ENCODE measurements at places on chromosomes 16 and 17.
A peak's percentile ranks its signal among the peaks of the same experiment; 100 is the strongest.

DNA sequence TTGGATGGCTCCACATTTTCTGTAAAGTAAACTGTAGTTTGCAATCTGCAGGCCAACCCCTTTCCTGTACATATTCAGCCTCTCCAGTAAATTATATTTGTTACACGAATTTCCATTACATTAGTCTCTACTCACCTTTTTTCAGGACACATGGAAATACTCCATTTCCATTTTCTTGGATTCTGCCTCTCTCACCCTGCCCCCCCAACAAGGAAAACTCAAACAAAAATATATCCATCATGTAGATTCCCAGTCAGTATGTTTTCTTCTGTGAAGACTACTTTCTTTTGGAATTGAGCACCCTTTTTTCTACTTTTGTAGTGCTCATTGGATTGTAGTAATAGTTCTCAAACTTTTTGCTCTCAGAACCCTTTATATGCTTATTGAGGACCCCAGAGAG is 2.9 kb downstream of the PPM1D start:
- DNase-seq: no peak

DNA sequence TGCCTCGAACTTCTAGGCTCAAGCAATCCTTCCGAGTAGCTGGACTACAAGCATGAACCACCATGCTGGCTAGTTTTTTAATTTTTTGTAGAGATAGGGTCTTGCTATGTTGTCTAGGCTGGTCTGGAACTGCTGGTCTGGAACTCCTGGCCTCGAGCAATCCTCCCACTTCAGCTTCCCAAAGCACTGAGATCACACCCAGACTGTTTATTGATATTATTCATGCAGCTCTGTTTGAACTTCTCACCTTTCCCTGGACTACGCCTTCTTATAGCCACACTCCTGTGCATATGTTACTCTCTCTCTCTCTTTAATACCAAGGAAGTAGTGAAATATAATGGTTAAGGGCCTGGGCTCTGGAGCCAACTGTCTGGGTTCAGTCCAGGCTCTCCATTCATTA is 4.6 kb downstream of the COG7 start:
- DNase-seq: no peak

GRCh38 chr16:27720731-27721530 is 171.0 kb downstream of the KATNIP start:
- DNase-seq: no peak

DNA sequence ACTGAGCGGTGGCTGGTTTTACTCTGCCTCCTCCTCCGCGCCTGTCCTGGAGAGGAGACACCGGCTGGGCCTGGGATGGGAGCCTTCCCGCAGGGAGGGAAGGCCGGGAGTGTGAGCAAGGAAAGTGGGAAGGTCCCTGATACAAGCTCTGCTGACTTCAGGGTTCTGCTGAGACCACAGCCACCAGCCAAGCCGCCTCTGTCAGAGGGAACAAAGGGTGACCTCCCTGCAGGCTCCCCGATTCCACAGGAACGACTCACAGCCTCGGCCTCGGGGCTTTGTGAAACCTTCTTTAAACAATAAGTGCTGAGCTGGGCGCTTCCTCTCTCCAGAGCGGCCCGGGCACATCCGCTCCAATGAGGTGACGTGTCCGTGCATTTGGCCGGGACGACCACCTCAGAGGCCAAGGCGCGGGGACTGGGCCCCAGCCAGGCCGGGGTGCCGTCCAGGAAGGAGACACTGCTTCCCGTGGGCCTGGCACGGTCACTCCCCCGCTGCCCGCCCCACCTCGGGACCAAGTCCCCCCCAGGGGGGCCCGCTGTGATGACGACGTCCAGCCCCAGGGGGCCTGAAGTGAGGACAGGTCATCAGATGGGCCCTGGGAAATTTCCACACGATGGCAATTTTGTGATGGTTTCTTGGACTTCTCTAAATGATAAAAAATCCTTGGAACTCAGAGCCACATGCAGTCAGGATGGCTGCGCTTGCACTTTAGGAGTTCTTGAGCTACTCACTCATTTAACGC is 11.8 kb upstream of the CIBAR2 start:
- DNase-seq: no peak

DNA sequence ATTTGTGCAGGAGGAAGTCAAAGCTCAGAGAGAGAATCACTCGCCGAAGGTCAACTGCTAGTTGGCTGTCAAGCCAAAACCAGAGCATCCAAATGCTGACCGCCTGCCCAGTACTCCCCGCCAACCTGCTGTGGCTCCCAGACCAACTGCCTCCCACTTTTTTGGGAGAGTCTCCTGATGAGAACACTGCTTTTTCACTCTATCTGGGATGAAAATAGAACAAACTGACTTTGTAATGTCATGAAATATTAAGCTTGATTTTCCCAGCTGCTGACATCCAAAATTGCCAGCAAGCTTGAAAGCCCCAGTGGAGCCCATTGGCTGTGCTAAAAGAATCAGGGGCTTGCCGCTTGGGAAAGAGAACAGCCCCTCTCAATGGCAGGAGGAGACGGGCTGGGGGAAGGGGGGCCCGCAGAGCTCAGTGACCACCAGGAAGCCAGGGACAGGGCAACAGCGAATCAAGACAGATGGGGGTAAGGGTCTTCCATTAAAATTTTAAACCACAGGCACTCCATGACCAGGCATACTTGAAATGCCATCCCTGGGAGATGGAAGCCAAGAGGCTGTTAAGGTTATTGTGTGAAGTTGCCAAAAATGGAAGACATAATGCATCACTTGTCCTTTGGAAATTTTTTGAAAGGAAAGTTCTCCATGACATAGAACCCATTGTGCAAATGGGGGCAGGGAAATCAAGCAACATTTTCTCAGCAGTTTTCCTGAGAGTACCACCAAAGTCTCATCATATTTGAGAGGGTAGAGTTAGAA is 125.7 kb upstream of the CDH5 start:
- DNase-seq: no peak

- DNase-seq: no peak
Measured at GRCh38 chr16:23052221-23052620, 97.0 kb downstream of the USP31 start.

GRCh38 chr16:48013491-48013901 is 142.3 kb downstream of the ABCC12 start:
- no peak for DNase-seq

GRCh38 chr16:54616610-54617009 is 314.1 kb upstream of the IRX5 start:
- no peak for DNase-seq

DNA sequence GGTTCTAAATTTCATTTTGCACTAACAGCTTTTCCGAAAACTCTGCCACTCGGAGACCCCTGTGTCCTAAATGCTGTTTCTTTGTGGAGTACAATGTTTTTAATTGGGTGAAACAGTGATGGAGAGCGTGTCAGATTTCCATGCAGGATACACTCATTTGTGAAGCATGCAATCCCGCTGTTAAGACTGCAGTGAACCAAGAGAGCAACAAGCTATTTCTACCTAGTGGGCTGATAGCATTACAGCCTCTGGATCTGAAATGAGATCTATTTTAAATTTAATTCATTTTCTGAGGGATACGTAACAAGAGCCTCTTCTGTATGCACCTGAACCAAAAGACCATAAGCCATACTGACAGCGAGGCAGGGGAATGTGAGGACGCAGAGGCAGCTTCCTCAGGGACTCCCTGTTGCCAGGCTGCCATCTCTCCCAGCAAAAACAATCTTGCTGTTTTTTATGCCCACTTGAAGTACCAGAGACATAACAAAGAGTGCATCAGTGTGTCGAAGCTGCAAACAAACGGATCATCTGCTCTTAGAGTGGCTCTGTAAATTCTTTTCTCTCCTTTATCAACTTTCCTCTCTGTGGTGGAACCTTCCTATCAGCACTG is 199.9 kb upstream of the COX10 start:
- no peak for DNase-seq

GRCh38 chr16:28318042-28318744 is 25.9 kb downstream of the SBK1 start:
- DNase-seq: no peak

DNA sequence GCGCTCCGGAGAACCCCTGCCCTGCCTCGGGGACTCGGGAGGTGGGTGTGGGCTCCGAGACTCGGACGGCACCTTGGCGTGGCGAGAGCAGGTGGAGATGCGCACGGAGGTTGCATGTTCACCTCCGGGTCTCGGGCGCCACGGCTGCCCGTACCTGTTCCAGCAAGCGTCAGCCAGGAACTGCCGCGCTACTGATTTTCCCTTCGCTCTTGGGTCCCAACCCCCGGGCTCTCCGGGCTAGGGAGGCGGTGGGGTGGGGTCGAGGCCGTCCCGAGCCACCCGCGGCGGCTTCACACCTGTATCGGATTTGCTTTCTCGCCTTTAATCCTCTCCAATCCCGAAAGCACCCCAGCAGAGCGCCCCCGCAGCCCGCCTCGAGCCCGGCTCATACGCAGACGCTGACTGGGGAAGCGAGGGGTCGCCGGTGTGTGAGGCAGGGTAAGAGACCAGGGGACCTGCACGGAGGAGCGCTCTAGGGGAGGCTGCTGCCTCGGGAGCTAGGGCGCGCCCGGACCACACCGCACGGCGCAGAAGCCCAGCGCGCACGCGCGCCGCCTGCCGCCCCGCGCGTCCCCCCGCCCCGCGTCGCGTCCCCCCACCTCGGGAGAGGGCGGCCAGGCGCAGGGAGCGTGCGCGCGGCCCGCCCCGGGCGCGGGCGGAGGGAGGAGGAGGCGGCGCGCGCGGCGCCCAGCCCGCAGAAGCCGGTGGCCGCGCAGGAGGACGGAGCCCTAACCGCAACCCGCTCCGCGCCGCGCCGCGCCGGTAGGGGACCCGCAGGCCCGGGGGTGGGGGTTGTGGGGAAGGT is at the start of gene DUSP14:
TSS of gene DUSP14 (plus strand) at position 695 of the 805 bp plus-strand sequence. CDS start 22,382 bp downstream, outside the sequence.
- DNase-seq: peak; percentile 87

DNA sequence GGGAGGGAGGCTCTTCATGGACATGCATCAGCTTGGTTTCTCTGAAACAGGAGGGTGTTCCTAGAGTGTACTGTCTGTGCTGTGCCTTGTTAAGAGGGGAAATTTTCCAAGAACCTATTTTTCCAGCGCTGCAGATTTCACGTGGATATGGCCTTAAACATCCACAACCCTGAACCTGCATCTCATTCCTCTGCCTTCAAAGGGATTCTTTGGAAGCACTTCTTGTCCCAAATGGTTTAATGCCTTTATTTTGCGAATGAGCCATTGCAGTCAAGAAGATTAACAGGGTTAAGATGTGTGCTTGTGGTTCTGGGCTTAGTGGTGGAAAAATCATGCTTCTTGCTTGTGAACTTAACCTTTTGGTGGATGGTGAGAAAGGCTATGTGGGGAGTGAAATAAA is 161.2 kb downstream of the XYLT1 start:
- no peak for DNase-seq

DNA sequence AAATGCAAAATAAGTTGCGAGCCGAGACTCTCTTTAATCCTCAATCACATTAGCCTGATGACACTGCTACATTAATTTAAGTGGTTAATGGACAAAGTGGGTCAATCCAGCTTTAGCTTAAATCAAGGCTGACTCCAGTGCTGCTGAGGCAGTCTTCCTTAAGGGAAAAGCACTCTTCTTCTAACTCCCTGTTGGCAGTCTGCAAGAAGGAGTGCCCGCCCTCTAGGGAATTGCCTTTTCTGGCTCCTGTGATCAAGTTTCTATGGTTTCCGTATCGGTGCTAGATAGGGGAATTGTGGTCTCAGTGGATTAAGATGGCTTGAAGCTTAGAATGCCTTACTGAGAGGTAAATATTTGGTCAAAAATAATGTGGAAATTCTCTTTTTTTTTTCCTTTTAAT is 41.0 kb downstream of the HS3ST3B1 start:
- DNase-seq: no peak

- DNase-seq: no peak
Measured at GRCh38 chr17:79826204-79826680, 13.0 kb downstream of the CBX4 start.

DNA sequence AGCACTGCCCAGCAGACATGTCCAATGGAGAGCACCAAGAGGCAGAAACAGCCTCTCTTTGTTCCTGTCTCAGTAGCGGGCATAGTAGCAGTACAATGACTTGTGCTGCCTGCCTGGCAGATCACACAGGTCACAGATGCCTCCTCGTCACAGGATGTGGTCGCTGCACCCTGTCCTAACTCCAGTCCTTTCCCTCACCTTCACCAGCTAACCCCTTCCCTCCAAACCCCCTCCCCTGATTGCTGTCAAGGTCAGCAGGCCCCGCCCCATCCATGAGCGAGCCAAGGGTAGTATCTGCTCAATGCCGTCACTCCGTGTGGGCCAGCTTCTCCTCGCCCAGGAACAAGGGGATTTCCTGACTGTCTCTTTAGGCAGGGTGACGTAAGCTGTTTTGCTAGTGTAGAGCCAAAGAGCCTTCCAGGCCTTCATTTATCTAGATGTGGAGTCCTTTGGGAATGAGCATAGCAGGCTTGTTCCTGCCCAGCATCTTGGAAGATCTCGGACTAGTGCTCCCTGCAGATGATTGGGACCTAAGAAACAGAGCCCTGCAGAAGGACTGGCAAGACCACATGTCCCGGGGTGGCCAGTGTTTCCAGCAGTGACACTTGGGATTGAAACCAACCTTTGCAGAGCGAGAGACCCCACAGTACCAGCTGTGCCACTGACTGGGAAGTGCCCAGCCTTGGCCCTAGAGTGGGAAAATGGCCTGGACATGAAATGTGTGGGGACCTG is 75.9 kb upstream of the TNRC6C start:
- DNase-seq: peak; percentile 75

- no peak for DNase-seq
Measured at GRCh38 chr17:10081571-10082169, 116.7 kb downstream of the GAS7 start.

DNA sequence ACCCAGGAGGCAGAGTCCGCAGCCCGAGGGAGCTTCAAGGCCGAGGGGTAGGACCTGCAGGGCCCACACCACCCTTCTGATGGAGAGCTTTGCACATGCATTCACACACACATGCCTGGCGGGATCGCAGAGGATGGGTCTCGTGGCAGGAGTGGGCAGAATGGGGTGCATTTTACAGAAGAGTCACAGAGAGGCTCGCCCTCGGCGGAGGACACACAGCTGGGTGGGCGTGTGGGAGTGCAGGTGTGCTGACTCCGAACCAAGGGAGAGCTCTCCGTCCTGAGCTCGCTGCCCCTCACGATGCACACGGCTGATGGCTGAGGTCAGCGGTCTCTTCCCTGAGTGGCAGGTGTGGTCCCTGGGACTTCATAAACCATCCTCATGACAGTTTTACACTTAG is 96.8 kb upstream of the CBX4 start:
- no peak for DNase-seq

DNA sequence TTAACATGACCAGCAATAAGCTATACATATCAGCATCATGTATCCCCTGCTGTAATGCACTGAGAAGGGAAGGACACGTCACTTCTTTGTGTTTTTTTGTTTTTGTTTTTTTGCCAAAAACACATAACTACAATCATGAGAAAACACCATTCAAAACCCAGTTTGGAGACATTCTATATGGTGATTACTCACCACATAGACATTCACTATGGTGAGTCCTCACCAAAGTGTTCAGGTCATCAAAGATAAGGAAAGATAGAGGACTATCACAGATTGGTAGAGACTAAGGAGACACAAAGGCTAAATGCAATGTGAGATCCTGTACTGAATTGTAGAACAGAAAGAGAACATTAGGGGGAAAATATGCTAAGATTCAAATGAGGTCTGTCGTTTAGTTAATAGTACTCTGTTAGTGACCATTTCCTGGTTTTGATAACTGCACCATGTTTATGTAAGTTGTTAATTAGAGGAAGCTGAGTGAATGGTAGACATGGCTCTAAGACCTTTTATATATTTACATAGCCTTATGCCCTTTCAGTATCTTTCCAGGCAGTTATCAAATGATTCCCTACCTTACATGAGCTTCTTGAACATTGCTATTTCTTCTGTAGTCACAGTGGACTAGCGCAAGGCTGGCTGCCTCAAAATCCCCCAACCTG is 46.6 kb downstream of the PIK3R5 start:
- DNase-seq: no peak
